ENCODE measurements at places on chromosomes 6 and 20.

DNA sequence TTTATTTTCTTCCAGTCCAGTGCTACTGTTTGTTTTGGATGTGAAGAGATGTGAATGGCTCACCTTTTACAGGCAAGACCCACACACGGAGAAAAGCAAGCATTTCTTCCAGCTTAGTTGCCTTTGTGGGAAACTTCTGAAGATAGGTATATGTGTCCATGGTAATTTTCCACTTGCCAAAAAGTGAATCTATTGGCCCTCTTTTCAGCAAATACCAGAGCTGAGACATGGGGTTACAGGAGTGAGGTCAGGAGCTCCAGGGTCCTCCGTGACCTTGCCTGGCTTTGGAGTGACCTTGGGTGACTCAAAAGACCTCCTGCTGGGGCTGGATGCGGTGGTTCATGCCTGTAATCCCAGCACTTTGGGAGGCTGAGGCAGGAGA lies 166.7 kb downstream of the SCML4 start:
- no peak for DNase-seq

- no peak for DNase-seq
Observed at GRCh38 chr20:58538752-58539151, 23.6 kb upstream of the APCDD1L start.

- DNase-seq, result no peak
Observed at GRCh38 chr6:47342824-47343223, 33.1 kb upstream of the TNFRSF21 start.

GRCh38 chr6:43608310-43608763 lies 20.7 kb downstream of the GTPBP2 start:
- peak; percentile 86 for DNase-seq

DNA sequence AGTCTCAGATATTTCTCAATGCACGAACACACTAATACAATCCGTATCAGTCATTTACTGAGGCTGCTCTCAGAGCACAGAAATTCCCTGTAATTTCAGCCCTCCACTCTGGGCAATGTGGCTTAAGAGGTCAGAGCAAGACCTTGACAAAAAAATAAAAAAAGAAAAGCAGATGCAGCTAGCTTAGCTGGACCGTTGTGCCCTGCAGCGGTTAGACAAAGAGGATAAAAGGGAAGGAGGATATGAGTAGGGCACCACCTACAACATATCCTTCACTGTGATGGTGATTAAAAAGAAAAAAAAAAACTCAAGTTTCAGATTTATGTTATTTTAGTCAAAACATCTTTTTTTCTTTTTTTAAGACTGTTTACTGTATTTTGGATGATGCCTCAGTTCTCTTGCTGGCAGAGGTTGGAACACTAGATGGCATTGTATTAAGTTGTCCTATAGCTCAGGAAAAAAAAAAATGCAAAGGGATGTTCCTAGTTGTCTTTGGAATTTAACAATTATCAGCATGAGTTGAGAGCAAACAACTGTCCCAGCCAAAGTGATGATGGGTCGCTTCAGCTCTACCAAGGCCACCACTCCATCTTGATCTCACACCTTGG lies 59.9 kb downstream of the ANKEF1 start:
- DNase-seq, result no peak

GRCh38 chr6:30411515-30412207 lies 66.7 kb downstream of the RPP21 start:
- DNase-seq, result peak; percentile 72

- DNase-seq, result no peak
Observed at GRCh38 chr6:126199466-126199865, 140.4 kb upstream of the CENPW start.

GRCh38 chr6:118326712-118327111 lies 221.4 kb upstream of the PLN start:
- DNase-seq, result no peak

DNA sequence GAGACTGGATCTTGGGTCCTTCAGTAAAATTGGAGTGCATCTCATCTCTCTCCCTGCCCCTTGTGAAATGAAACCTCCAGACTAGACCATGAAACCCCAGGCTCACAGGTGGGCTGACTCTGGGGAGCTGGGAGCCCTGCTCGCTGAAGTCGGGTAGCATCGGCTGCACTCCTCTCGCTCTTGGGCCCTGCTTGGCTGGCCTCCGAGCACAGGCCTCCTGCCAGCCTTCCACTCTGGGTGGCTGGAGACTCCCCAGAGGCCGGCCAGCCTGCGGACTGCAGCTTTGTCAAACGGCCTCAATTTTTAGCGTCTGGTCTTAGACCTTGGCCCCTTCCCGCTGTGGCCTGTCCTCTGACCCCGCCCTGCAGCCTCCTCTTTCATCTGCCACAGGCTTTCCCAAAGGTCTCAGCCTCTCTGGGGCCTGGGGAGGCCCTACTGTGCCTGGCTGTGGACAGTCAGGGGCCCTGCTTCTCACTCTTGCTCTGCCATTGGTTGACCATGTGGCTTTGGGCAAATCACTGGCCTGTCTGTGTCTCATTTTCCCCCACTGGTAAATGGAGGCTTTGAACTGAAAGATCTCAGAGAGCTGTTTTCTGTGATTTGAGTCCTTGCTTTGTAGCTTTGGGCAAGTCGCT lies 45.1 kb downstream of the SRC start:
- DNase-seq, result no peak

DNA sequence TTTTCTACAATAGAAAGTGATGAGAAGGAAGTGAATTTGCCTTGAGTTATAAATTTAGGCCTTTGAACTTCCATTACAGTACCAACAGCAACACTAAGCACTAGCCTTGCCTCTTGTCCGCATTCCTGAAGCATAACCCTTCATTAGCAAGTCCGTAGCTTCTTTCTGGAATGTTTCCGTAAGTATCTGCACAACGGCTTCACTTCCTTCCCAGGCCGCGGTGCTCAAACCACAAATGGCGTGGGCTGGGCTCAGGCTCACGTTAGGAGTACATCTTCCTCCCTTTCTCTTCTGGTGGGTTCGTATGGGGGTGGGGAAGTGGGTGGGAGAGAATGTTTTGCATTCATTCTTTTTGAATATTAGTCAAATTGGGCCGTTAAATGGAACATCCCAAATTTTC lies 193.8 kb upstream of the SNX9 start:
- DNase-seq, result peak; percentile 36

DNA sequence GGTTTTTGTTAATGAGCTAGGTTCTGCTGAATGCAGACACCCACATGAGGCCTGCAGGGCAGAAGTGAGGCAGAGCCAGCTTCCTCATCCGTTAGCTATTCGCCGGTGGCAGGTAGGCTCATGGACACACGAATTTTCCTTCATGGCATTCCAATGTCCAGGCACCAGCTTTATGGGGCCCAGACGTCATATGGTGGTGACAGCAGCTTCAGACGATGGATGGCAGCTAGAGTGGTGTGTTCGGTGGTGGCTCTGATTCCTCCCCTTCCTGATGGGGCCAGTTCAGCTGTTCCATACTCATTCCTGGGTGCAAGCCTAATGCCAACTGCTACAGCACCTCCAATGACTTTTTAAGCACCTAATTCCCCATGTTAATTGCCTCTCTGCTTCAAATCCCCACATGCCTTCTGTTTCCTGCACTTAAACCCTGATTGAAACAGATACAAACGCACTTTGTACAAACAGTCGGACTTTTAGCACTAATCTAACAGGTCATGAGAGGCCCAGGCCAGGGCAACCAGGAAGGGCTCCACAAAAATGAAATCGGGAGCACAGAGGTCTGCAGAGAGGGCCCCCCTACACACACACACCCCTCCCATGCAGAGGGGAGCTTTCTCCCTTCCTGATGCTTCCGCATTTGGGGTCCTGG lies 35.7 kb upstream of the MLN start:
- DNase-seq, result no peak

DNA sequence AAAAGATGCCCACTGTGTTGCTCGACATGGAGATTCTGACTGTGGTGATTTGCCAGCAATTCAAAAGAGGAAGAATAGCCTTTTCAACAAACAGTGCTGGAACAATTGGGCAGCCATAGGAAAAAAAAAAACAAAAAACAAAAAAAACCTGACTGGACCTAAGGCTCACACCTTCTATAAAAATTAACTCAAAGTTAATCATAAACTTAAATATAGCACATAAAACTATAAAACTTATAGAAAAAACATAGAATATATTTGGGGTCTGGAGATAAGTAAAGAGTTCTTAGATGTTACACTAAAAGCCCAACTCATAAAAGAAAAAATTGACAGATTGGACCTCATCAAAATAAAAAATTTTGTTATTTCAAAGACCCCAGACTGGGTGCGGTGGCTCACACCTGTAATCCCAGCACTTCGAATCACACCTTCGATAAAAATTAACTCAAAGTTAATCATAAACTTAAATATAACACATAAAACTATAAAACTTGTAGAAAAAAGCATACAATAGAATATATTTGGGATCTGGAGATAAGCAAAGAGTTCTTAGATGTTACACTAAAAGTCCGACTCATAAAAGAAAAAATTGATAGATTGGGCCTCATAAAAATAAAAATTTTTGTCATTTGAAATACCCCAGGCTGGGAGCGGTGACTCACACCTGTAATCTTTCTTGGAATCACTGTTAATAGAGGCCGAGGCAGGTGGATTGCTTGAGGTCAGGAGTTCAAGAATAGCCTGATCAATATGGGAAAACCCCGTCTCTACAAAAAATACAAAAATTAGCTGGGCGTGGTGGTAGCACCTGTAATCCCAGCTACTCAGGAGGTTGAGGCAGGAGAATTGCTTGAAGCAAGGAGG lies 115.6 kb upstream of the FAM83B start:
- DNase-seq, result no peak

GRCh38 chr6:107059606-107060005 lies 31.6 kb downstream of the MTRES1 start:
- DNase-seq, result no peak

GRCh38 chr6:75090576-75090975 lies 115.3 kb downstream of the COL12A1 start:
- no peak for DNase-seq

DNA sequence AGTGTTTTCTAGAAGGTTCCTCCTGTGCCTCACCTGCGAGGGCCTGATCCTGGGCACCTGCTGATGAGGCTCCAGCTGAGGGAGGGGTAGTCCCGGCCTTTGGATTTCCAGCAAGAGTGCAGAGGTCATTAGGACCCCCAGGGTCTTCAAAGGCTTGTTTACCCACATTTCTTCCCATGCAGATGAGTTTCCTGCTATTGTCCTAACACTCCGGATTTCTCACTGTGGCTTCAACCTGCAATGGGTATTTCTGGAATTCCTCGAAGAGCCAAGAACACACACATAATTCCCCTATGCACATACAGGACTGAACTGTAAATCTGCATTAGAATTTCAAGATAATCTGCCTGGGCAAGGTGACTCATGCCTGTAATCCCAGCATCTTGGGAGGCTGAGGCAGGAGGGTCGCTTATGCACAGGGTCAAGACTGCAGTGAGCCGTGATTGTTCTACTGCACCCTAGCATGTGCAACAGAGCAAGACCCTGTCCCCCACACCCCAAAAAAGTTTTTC lies 53.9 kb downstream of the ADNP start:
- DNase-seq, result no peak

DNA sequence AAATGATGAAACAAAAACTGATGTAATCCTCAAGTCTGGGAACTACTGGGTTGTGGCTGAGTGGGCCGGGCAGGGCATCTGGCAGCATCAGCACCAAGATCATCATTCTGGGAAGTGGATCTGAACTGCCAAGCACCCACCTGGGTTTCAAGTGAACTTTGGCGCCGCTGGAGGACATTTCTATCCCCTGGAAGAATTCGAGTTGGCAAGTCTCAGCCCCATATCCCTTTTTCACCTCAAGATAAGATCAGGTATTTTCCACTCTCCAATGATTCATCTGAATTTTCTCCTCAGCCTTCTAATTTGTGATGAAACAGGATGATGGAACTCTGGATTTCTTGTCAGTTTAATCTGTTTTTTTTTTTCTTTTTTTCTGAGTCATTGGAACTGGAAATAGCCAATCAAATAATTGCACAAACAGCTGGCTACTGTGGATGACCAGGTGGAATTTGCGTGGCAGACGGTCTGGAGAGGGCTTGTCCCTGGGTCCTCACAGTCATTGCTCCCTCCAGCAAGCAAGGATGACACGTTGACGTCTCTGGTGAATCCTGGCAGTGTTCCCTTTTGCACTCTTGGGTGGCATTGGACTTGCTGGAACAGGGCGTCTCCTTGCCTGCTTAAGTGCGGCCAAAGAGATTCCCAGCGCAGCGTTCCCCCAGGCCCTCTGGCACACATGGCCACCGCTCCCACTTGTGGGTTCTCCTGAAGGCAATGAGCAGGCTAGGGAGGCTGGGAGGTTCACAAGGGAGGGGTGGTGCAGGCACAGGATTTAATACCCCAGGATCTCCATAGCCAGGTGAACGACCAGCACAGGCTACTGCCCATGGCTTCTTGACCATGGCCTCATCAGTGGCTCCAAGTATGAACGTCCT lies 80.4 kb downstream of the DHX35 start:
- no peak for DNase-seq
